ENCODE measurements at places on chromosomes 2 and 18. TPM values are rescaled to one million over a fixed set of nuclear protein-coding genes. Genes with fewer than 3 reads are reported as not detected.

Gene MAB21L4
- 3.7 TPM for total RNA-seq

Gene INPP5D
- total RNA-seq, result 11.6 TPM

Gene PLGLB2
- total RNA-seq, result 1.7 TPM

Gene TMEFF2
- 0.54 TPM for total RNA-seq

Gene SIX3
- total RNA-seq, result not detected

Gene CFC1
- total RNA-seq, result not detected

Gene DNAJC5G
- total RNA-seq, result 4.3 TPM

GRCh38 chr18:7221424-7222155 lies 9.3 kb upstream of the LRRC30 start:
- no peak overlapping the region for H3K4me3 ChIP-seq
- H3K4me1 ChIP-seq, result no peaks in the 10 kb centered on the region
- no peaks in the 10 kb centered on the region for H3K36me3 ChIP-seq
- H3K27ac ChIP-seq, result no peak overlapping the region
- no peaks in the 10 kb centered on the region for H3K27me3 ChIP-seq

DNA sequence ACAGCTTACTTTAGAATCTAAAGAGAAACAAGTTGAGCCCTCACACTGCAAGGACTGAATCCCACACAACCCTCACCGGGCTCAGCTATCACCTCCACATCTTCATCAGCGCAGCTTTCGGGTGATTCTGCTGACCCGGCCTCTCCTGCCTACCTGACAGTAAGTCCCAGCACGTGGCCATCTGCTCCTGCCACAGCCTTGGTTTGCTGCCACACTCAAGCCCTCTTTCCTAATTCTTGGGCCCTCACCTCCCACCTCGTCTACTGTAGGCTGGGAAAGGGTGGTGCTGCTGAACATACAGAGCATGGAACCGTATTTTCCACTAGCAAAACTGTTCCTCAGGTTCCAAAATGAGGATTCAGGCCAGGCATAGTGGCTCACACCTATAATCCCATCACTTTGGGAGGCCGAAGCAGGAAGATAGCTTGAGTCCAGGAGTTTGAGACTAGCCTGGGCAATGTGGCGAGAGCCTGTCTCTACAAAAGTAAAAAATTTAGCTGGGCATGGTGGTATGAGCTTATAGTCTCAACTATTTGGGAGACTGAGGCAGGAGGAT lies 55.3 kb upstream of the HAAO start:
- no peaks in the 10 kb centered on the region for H3K36me3 ChIP-seq
- H3K27me3 ChIP-seq, result no peaks in the 10 kb centered on the region
- no peaks in the 10 kb centered on the region for H3K4me1 ChIP-seq
- no peak overlapping the region for H3K27ac ChIP-seq

- no peak for DNase-seq
- H3K4me3 ChIP-seq, result no peak overlapping the region
- H3K27ac ChIP-seq, result no peak overlapping the region
- H3K36me3 ChIP-seq, result no peaks in the 10 kb centered on the region
- H3K4me1 ChIP-seq, result no peaks in the 10 kb centered on the region
These were observed 54.7 kb downstream of the EML4 start for GRCh38 chr2:42223855-42224268.

DNA sequence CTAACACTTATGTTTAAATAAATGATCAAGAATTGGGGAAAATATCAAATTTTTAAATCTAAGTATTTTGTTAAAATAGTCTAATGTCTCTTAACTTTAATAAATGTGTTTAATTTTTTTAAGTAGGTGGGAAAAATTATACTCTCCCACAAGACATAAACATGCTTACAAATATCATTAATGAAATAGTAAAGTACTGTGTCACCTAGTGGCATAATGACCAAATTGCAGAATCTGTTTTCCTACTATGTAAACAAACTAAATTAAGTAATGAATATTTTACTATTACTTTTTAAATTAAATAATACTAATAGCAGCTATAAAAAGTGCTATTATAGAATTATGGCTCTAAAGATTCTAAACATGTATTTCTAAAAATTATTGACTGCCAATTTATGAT lies 52.0 kb upstream of the CHAC2 start:
- no peaks in the 10 kb centered on the region for H3K4me1 ChIP-seq
- no peak overlapping the region for H3K27ac ChIP-seq
- no peak for DNase-seq
- no peaks in the 10 kb centered on the region for H3K27me3 ChIP-seq
- H3K4me3 ChIP-seq, result no peak overlapping the region
- H3K36me3 ChIP-seq, result no peaks in the 10 kb centered on the region

- no peaks in the 10 kb centered on the region for H3K36me3 ChIP-seq
- no peaks in the 10 kb centered on the region for H3K27me3 ChIP-seq
- DNase-seq, result no peak
- no peaks in the 10 kb centered on the region for H3K4me1 ChIP-seq
- no peak overlapping the region for H3K27ac ChIP-seq
These were observed 540.9 kb upstream of the NRP2 start for GRCh38 chr2:205141381-205141780.
